ENCODE measurements at places on chromosomes 5 and 9. TPM values are rescaled to one million over a fixed set of nuclear protein-coding genes. Genes with fewer than 3 reads are reported as not detected.
A peak's percentile ranks its signal among the peaks of the same experiment; 100 is the strongest.

GRCh38 chr9:133971121-133971951 is 20.8 kb downstream of the VAV2 start:
- no peak overlapping the region for H3K4me3 ChIP-seq
- peaks cover 5% of the 10 kb centered on the region for H3K36me3 ChIP-seq
- H3K27ac ChIP-seq: peak overlapping the region; percentile 27
- H3K4me1 ChIP-seq: peaks cover 39% of the 10 kb centered on the region
- no peak for DNase-seq

GRCh38 chr5:132768485-132768868 is 8.6 kb downstream of the SEPTIN8 start:
- no peaks in the 10 kb centered on the region for H3K36me3 ChIP-seq
- DNase-seq: no peak
- peaks cover 12% of the 10 kb centered on the region for H3K4me1 ChIP-seq
- H3K27ac ChIP-seq: no peak overlapping the region

DNA sequence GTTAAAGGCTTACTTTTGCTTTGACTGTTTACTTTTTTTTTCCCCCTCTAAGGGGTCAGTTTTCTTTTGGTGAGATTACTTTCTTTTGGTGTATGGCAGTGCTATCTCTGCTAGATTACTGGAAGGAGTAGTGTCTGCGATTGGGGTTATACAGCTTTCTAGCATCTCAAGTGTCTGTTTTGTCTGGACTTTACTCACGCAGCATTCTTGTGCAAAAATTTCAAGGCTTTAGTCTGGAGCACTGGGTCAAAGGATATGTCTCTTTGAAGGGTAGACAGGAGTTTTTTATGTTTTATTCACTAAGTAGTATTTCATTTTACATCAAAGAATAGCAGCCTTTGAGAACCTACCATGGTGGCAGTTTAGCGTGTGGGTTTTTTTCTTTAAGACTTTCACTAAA is 52.6 kb downstream of the NDUFS4 start:
- H3K27me3 ChIP-seq: no peaks in the 10 kb centered on the region
- H3K27ac ChIP-seq: no peak overlapping the region
- H3K4me3 ChIP-seq: no peak overlapping the region

- no peak overlapping the region for H3K27ac ChIP-seq
- H3K4me3 ChIP-seq: peak overlapping the region; percentile 87
- H3K36me3 ChIP-seq: peaks cover 5% of the 10 kb centered on the region
- DNase-seq: peak; percentile 31
- H3K27me3 ChIP-seq: no peaks in the 10 kb centered on the region
These were observed 723 bp downstream of the SNX18 start for GRCh38 chr5:54518146-54518817.

The NOXA1 gene
- 0.89 TPM for total RNA-seq

The DELE1 gene
- total RNA-seq: 93.5 TPM

Data from neural crest cell (in vitro differentiated cells).